Central memory CD4-positive, alpha-beta T cell (primary cell): ENCODE measurements at places on chromosomes 7 and 10.

- DNase-seq = peak; percentile 33
Measured at GRCh38 chr10:27285093-27285492, 44.5 kb upstream of the ACBD5 start.

DNA sequence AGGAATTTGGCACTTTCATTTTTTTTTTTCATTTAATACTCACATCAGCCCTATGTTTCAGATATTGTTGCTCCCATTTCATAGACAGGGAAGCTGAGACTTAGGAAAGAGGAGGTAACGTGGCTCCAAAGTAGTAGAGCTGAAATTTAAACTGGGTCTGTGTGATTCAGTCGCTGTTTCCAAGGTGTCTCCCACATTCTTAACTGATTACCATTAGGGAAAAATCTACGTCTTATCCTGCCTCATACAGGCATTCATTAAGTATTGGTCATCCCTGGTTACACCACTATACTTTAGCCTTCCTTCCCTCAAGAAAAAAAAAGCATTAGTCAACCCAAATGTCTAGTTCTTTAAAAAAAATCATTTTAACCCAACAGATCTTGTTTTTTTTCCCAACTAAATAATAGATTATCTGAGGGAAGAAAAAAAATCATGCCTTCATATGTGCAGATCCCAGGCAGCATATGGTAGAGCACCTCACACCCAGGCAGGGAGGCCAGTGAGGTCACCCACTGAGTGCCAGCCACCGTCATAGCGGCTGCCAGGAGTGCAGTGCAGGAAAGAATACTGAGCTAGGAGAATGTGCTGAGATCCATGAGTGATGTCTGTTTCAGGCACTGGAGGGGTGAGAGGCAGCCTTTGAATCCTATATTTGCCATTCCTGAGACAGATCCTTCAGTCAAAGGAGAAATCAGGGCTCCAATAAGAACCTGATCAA lies 59.0 kb upstream of the SORCS3 start:
- no peak for DNase-seq

- DNase-seq = no peak
Measured at GRCh38 chr7:121909716-121910345, 36.9 kb downstream of the PTPRZ1 start.

DNA sequence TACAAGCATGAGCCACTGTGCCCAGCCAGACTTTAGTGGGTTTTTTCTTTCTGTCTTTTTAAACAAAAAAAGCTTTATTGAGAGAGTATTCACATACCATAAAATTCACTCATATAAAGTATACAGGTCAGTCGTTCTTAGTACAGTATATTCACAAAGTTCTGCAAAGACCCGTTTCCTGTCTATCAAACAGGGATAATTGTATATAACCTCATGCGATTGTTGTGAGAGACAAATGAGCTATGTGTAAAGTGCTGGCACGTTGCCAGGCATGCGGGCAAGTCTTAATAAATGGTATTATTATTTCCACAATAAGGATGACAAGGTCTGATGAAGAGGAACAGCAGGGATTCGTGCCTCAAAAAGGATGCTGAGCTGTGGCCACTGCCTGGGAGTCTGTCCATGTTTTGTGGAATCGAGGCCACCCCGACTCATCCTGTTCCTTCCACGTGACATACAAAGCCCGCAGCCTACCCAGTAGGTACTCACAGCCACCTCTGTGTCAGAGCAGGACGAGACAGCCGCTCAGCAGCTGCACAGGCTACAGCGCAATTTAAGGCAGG lies 51.6 kb downstream of the SMKR1 start:
- peak; percentile 31 for DNase-seq

GRCh38 chr10:49592726-49593563 lies 17.2 kb upstream of the SLC18A3 start:
- peak; percentile 4 for DNase-seq

DNA sequence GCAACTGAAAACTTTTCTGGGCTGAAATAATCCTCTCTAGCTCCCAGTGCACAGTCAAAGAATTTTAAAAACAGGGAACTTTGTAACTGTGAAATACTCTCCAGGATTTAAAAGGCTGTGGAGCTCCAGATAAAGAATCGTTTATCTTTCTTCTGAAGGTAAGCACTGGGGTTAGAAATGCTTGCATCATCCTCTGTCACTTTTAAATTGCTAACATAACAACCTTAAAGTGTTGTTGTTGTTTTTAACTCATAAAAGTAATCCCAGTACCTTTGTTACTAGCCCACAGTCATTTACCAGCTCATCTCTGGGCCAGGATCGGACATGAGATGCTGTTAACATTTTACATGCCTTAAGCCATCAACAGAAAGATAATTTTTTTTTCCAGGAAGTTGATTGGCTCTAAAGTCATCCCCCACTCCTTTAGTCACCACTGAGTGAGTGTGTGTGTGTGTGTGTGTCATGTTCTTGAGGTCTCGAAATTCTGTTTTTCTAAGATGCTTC lies at the start of gene SLC39A12:
TSS of gene SLC39A12 (plus strand) at position 51 of the 504 bp plus-strand sequence. CDS start 1,359 bp downstream, outside the sequence.
- no peak for DNase-seq

- DNase-seq = no peak
Measured at GRCh38 chr10:120493411-120494312, 36.6 kb downstream of the PLPP4 start.

- no peak for DNase-seq
Measured at GRCh38 chr7:40775877-40776276, 641.1 kb downstream of the SUGCT start.

DNA sequence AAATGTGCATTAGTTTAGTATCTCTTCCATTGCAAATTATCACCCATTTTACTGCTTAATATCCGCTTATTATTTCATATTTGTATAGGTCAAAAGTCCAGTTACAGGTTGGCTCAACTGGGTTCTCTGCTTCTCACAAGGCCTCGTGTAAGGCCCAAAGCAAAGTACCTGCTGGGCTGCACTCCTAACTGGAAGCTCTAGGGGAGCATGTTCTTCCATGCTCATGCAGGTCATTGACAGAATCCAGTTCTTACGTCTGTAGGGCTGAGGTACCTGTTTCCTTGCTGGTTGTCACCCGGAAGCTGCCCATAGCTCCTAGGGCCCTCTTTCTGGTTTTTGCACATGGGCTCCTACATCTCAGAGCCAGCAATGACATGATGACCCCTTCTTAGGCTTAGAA lies 79.6 kb downstream of the RAPGEF5 start:
- DNase-seq = no peak

- DNase-seq = no peak
Measured at GRCh38 chr7:122046402-122046801, 97.6 kb downstream of the AASS start.

DNA sequence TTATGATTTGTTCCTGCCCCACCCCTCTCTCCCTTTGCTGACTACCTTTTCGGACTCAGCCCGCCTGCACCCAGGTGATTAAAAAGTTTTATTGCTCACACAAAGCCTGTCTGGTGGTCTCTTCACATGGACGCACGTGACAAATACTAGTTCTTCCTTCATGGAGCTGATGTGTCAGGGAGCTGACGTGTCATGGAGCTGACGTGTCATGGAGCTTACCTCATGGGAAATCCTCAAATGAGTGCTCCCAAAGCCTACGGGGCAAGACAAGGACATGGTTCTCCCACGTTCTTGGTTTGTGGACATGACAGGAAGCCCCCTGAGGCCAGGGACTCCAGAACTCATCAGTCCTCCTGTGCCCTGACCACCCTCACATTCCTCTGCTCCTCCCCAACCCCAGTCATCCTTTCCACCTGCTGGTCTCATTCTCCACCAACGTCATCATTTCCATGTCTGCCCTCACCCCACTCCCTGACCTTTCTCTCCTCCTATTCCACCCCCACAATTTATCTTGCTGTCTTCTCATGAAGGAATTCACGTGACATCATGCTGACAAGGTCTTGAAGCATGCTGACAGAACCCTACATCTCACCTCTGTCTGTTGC lies 261.3 kb downstream of the TCERG1L start:
- no peak for DNase-seq

DNA sequence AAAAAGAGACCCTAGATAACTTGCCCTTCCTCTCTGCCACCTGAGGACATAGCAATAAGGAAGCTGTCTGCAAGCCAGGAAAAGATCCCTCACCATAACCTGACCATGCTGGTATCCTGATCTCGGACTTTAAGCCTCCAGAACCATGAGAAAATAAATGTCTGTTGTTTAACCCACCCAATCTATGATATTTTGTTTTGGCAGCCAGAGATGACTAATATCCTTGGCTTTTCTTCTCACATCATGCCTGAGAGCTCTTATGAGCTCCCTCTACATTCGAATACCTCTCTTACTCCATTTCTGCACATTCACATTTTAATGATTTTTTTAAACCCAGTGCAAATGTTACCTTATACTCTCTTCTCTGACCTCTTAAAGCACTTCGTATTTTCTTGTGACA lies 214.0 kb upstream of the CHRM2 start:
- DNase-seq = no peak

- no peak for DNase-seq
Measured at GRCh38 chr7:12812111-12812510, 124.7 kb downstream of the ARL4A start.

DNA sequence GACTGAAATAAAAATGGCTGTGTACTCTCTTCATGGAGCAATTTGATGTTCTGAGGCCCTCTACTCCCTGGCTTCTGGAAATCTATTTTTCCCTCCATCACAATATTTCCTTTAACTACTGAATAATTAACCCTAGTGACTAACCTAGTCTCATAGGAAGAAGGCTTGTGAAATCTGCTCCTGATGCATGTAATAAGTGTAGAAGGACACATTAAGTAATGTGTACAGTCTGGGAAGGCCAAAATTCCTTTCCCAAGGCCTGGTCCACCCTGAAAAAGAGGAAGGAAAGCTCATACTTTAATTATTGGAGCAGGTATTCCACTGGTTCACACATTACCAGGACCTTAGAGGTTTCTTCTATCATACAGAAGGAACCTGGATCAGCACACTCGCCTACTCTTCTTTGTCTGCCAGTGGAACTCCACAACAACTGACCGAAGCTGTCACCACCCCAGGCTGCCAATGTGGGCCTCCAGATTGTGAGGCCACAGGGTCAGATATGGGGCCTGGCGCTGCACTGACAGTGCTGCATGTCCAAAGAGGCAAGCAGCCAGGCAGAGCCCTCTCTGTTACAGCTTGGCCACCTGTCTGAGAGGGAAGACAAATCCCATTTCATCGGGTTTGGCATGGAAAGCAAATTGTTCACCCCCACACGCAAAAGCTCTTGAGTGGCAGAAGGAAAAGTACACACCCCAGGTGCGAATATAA lies 54.4 kb upstream of the FAM133B start:
- DNase-seq = no peak

GRCh38 chr7:117862378-117862777 lies 10.9 kb downstream of the CTTNBP2 start:
- no peak for DNase-seq

DNA sequence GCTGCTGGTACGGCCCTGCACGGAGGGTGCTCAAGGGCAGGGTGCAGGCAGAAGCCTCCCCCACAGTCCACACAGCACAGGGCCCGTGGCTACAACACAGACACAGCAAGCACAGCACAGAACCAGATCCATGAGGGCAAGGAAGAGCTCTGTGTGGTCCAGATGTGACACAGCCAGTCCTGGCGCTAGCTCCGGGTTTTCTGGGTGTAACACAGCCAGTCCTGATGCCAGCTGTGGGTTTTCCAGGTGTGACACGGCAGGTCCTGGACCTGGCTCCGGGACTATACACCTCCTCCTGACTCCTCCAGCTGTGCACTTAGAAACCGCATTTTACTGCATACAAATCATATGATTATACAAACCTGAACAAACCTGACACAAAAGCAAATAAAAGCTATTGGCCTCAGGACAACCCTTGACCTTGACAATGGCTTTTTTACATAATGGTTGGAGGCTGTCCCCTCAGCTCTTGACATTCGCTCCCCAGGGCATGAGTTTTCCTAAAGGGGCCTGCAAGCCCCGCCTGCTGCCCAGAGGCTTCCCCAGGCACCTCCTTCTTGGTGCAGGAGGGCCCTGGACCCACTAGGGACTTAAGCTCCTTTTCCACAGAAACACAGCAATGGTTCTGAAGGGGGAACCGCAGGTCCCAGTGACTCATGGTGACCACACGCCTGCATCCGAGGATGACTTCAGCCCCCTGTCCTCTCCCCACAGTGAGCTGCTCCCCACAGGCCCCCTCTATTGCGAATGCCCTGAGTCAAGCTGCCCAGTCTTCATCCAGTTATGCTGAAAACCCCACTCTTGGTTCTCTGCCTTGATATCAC lies 209.6 kb downstream of the PTPRN2 start:
- DNase-seq = no peak

GRCh38 chr10:45505311-45505710 lies 131.3 kb downstream of the ALOX5 start:
- no peak for DNase-seq
